ENCODE measurements at places on chromosomes 1 and 21.

DNA sequence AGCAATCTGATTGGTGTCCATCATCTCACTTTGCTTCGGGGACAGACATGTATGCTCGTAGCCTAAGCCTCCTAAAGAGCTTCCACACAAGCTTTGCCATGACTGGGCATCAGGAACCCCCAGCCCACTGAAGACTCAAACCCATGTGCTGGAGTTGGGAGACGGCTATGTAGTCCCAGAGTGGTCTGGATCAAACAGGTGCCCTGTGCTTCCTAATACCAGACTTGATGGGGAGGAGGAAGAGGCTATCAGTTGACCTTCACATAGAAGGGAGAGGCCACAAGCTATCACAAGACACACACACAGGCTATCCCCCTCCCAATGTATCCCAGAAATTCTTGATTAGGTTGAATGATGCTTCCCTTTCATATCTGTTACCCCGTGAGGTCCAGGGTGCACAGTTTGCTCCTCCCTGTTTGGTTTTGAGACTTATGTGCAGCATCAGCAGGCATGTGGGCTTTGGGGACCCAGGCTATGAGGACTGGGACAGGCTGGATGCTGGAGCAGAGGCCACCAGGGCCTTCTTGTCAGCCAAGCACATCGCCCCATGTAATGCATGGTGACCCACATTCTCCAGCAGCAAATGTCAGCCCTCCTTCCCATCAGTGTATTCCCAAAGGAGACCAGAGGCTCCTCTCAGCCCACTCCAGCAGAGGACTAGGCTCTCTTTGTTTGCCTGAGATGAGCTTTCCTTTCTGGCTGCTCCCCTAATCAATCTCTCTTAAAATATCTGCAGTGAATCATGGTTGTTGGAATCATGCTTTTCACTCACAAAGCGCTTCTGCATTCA, 159.8 kb downstream of the GRIK3 start:
- no peak for DNase-seq

DNA sequence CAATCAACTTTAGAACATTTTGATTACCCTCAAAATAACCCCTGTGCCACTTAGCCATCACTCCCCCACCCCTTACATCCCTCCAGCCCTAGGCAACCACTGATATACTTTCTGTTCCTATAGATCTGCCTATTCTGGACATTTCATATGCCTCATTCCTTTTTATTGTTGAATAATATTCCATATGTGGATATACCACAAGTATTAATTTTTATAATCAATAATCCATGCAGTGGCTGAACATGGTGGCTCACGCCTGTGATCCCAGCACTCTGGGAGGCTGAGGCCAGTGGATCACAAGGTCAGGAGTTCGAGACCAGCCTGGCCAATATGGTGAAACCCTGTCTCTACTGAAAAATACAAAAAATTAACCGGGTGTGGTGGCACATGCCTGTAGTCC, 20.1 kb upstream of the MED18 start:
- no peak for DNase-seq

DNA sequence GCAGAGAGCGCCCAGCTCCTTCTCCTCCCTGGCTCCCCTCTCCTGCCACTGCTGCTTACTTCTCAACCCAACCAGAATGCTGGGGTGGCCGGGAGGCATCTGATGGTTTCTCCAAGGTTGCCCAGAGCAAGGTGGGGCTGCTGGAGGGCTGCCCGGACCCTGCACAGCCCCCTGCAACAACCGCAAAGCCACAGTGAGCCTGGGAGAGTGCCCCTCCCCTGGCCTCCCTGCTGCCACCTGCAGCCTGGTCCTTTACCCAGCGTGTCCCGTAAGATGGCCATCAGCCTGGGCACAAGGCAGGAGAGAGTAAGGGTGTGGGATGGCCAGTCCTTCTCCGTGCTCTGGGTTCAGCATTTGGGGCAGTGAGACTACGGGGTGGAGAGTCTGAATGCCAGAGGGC, 17.0 kb downstream of the MX2 start:
- DNase-seq: no peak

GRCh38 chr1:33397994-33398393, 32.9 kb downstream of the PHC2 start:
- no peak for DNase-seq

All from omental fat pad (tissue), 4 donors.